ENCODE measurements at places on chromosomes 1 and 21.

GRCh38 chr1:99643021-99643779 lies 2.7 kb upstream of the PALMD start:
- no peak for DNase-seq

DNA sequence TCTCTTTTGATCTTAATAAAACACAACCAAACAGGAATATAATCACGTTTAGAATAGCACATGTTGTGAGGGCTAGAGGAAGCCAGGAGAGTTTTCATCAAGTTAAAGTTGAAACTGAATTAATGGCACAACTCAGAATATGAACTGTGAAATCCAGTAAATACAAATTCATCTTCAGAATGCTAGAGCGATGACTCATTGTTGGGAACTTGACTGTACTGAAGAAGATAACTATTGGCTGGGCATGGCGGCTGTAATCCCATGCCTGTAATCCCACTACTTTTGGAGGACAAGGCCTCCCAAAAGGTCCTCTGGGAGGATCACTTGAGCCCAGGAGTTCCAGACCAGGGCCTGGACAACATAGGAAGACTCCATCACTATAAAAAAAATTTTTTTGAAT lies 8.8 kb downstream of the SYF2 start:
- DNase-seq, result no peak

GRCh38 chr1:153395776-153396175 lies 4.9 kb upstream of the S100A8 start:
- DNase-seq, result no peak

DNA sequence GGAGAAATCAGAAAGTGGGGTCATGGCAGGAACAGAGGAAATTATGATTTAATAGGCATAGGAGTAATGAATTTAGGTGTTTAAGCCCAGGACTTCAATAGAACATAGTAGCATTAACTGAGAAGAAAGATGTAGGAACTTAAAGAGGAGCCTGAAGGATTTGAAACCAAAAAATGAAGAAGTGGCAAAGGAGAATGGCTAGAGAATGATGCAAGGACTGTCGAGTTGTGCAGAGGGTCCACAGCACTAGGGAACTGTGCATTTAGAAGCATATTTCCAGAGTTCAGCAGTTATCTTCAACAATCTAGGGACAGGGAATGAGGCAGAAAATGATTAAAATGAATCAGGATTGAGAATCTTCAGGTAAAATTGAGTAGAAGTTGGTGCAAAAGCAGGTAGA lies 328.1 kb upstream of the LYPLAL1 start:
- DNase-seq, result no peak

GRCh38 chr1:180586671-180587155 lies 27.9 kb downstream of the OVAAL start:
- no peak for DNase-seq

DNA sequence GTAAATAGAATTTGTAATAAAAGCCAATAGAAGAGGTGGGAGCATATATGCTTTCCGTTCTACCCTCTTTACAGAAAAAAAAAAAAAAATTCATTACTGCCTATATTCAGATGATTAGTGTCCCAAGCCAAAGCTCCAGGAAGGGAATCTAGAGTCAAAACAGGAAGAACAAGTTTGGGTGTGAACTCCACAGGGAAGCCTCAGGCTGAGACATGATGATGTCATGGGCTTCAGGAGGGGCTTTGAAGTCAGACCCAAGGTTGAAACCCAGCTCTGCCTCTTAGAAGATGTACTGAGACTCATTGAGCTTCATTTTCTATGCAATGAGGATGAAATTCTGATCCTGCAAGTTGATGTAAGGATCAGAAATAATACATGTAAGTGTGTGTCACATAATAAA lies 250.0 kb upstream of the ADGRL2 start:
- no peak for DNase-seq

Data from right lung (tissue), 10 donors.